ENCODE measurements at places on chromosomes 3 and 15.

DNA sequence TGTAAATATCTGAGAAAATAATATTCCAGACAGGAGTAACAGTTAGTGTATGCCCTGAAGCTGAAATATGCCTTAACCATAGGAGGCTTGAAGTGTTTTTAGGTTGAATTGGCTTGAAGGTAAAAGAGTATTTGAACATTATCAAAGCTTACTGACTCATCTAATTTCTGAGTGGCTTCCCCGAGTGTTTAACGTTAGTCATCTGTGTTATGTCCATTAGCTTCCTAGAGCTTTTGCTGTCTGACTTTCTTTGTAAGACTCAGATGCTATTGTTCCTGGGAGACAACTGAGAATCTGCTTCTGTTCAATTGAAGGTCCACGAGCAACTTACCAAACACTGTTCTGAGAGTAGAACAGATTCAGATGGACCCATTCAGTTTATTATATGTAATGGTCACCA lies 656.8 kb upstream of the NECTIN3 start:
- DNase-seq: peak; percentile 72

GRCh38 chr3:14283092-14283812 lies 104.6 kb downstream of the LSM3 start:
- DNase-seq: no peak

- no peak for DNase-seq
These were observed 691 bp downstream of the SENP7 start for GRCh38 chr3:101512396-101512645.

DNA sequence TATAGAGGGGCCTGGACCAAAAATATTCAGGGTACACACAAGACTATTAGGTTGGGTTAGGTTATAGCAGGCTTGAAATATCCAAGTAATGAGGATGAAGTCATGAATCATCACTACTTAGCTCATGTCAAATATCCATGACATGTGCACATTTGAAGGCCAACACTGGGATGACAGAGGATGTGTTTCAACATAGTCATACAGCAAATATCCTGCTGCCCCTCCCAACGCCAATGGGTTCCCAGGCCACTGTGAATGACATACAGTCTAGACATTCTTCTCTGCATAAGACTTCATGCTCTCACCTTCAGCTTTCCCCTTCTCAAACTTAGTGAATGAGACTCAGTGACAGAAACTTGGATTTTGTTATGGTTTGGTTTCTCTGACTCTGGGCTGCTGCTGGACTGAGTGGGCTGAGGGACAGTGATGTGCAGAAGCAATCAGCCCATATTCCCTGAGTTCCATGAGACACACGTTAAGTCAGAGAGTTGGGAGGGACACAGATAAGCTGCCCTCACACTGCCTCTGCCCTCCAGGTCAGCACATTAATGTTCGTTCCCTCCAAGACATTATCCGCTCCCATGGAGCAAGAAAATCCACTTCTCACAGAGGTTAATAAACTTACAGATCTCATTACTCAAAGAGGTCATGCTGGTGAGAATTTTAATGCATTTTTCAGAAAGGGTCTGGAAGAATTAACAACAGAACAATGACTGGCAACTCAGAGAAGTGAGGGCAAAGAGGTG lies 15.4 kb downstream of the HOMER2 start:
- peak; percentile 39 for DNase-seq

DNA sequence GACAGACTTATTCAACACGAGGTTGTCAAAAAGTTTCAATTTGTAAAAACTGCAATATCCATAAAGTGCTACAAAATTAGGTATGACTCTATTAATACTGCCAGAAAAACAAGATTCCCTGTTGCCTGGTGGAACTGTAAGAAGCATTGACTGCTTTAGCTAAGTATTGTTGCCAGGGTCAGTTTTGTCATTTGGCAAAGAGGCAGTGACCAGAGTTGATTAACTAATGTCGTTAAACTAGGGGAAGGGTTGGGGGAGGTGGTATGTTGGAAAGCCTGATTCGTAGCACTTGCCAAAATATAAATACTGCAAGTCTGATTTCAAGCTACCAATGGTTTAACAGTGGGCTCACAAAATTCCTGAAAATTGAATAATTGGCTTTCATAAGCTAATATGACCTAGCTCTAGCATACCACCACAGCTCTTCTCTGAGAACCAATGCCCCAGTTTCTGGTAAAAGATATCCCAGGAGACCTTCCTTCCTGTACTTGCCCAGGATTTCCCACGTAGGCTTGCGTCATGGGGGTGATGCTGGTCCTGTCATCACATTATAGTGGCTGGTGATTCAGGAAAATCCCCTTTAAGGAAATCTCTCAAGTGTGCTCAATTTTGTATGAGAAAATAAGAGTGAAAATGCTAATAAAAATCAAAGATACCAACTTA lies 266.4 kb upstream of the TBC1D5 start:
- DNase-seq: no peak

- no peak for DNase-seq
These were observed 100.2 kb downstream of the TMCC1 start for GRCh38 chr3:129793319-129793718.

GRCh38 chr15:45523166-45523460 lies 558 bp upstream of the SLC30A4 start:
- DNase-seq: peak; percentile 13

GRCh38 chr15:36108541-36108940 lies 470.9 kb upstream of the CDIN1 start:
- no peak for DNase-seq

DNA sequence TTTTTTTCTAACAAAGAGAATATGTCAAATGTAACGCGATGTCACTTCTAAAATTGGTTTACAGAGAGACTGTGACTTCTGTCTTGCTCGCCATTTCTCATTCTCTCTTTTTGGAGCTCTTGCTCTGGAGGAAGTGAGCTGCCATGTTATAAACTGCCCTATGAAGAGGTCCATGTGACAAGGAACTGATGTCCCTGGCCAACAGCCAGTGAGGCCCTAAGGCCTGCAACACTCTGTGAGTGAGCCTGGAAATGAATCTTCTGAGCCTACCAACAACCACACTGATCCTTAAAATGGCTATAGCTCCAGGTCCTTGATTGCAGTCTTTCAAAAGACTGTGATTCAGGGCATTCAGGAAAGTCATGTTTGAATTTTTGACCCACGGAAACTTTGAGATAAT lies 49.9 kb downstream of the NMD3 start:
- DNase-seq: no peak

DNA sequence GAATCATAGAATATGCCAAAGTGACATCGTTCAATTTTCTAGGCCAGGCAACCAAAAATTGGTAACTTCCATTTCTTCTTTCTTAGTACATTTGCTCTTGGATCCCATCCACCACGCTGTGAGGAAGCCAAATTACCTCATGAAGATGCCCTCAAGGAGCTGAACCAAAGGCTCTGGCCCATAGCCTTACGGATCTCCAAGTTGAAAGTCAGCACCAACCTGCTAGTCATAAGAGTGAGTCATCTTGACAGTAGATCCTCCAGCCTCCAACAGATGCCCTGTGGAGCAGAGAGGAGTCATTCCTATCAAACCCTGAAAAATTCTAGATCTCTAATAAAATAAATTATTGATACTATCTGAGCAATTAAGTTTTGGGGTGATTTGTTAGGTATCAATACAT lies 322.5 kb upstream of the COL8A1 start:
- peak; percentile 40 for DNase-seq

DNA sequence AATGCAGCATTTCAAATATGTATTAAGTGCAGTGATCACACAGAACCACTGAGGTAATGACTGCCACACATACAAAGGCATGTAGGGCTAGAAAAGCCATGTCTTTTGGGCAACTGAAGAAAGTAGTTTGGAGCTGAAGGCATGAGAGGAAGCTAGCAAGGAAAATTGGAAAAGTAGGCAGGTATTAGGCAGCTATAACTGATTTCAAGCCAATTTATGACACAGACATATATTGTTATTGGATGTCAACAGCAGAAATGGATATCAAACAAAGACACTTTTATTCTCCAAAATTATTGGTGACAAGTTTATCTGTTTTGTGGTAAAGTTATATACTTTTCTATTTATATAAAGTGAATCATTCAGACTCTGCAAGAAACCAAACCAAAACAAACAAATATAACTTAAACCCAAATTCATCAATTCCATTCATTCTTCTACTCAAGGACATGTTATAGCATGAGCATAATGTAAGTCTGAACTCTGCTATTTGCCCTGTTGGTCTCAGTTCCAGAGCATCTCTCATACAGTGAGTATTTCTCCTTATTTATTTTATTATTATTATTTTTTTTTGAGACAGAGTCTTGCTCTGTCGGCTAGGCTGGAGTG lies 307.4 kb upstream of the COL8A1 start:
- peak; percentile 16 for DNase-seq
